ENCODE measurements at places on chromosomes 1 and 21.

- peak; percentile 27 for DNase-seq
Observed at GRCh38 chr1:84298684-84299535, 2.6 kb upstream of the SAMD13 start.

DNA sequence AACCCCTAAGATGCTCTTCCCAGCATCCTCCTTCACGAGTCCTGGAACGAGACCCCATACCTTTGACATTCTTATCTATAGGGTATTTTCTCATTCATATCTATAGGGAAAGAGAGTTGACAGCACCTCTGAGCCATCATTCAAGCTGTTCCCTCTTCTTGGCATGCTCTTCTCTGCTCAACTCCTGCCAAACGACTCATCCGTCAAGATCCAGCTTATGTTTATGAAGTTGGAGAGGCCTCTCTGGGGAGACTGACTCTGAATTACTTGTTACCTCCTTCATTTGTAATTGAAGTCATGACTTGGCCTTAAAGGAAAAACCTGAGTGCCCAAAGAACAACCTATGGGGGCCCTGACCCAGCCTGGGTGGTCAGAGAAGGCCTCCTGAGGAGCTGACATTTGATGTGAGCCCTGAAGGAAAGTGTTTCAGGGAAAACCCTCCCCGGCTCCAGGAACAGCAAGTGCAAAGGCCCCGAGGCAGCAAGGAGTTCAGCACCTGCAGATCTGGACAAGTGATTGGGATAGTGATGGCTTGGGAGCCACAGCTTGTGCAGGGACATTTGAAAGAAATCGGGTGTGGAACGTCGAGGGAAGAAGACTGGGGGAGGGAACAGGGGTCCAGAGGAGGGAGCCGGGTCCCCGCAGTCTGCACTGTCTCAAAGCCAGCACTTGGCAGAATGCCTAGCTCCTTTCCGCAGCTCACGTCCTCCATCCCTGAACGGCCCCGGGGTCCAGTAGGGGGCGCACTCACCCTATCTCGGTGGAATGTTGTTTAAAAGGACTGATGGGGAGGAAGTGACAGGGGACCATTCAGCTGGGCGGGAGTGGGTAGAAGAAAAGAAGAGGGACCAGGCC lies 14.0 kb upstream of the CDA start:
- DNase-seq, result peak; percentile 94

DNA sequence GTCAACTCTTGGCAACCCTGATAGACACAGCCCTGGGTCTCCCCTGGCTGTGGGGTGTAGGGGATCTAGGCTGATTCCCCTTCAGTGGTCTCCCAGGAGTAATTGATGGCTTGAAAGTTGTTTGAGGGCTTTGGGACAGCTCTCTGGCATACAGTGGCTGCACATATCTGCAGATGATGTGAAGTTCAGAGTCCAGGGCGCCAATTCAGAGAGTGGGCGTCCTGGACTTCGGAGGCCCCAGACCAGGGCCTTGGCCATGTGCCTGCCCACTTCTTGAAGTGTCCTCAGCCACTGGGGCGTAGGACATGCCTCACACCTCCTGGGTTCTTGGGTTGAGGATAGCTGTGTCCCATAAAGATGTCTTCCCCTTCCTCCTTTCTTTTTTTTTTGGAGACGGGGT lies 2.6 kb downstream of the INAVA start:
- no peak for DNase-seq

GRCh38 chr1:182095946-182096345 lies 34.4 kb upstream of the ZNF648 start:
- no peak for DNase-seq

- DNase-seq, result no peak
Observed at GRCh38 chr1:172142324-172142723, 278.2 kb upstream of the C1orf105 start.

- no peak for DNase-seq
Observed at GRCh38 chr21:37001441-37001840, 5.1 kb upstream of the RIPPLY3 start.

DNA sequence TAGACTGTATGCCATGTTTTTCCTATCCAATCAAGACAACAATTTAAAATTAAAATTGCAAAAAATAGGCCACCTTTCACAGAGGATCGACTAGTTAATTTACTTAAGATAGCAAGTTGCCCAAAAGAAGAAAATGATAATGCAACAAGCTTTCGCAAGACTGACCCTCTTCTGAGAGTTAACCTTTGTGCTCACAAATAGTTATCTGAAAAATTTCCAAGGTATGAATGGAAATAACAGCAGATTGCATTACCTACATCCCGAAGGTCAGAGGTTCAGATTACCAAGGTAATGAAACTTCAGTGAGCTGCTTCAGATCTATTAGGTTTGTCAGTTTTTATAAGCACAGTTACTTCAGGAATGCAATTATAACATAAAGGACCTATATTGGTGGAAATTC lies 298.0 kb downstream of the KCTD3 start:
- DNase-seq, result no peak

Measured in suppressor macrophage treated with lipopolysaccharide for 4 hours (primary cell).